ENCODE measurements at places on chromosomes 3 and 15.

GRCh38 chr3:136670166-136670565 lies 82.0 kb downstream of the STAG1 start:
- no peak for DNase-seq

DNA sequence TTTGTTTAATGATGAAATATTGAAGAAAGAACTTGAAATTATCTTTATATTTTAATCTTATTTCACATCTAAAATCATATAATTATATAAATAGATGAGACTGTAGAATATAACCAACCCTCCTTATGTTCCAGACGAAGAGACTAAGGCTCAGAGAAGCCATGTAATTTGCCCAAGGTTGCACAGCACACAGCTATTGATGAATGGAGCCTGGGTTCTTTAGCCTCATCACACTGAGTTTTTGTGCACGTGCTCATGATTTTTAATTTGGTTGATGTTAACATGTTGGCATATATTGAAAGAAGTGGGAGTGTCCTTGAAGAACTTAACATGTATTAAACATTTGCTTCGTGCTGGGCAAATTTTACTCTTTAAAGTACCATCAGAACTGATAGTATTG lies 151.6 kb downstream of the FNDC3B start:
- DNase-seq = no peak

GRCh38 chr3:178618896-178619295 lies 82.7 kb downstream of the KCNMB2 start:
- DNase-seq = no peak

DNA sequence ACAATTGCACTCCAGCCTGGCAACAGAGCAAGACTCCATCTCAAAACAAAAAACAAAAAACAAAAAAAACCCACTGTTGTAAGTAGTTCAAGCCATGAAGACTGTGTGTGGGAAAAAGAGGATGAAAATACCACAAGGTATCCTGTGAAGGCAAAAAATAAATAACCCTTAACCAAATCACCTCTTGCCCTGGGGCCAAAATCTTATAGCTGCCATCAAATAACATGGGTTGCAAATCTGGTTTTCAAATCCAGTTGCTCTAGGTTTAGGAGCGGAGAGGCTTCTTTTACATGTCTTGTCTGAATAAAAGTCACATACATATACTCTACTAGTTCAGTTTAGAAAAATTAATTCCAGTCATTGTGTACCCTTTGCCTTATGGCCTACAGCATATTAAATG lies 87.0 kb upstream of the STT3B start:
- no peak for DNase-seq

- peak; percentile 40 for DNase-seq
Observed at GRCh38 chr3:187743195-187744141, 1.8 kb downstream of the BCL6 start.

All from fibroblast of upper back skin (primary cell).